ENCODE measurements at places on chromosomes 13 and 19.

- no peak for DNase-seq
Observed at GRCh38 chr19:50893047-50893736, 18.0 kb downstream of the KLK4 start.

DNA sequence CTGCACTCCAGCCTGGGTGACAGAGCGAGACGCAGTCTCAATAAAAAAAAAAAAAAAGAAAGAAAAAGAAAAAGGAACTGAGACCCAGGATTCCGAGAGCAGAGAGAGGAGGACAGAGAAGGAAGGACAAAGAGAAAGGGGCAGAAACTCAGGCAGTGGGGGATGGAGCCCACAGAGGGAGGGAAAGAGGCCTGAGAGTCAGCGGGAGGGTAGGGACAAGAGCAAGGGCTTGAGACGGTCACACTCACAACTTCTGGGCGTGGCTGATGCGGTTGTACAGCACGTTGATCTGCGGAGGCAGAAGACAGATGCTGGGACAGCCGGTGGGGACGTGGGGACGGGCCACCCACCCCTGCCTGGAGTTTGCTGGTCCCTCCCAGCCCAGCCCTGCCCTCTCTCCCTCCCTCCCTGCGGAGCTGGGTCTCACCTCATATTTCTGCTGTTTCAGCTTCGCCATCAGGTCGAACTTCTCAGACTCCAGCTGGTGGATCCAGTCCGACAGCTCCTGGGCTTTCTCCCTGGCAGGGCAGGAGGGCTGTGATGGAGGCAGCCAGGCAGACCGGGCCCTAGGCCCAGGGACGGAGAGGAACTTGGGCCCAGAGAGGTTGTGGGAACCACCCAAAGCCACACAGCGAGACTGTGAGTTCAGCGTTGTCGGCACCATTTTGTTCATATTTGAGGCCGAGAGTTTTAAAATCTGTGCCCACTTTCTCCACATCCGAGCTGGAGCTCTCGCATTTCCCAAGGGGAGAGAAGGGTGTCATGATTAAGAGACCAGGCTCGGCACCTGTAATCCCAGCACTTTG is 15.2 kb downstream of the TNNT1 start:
- DNase-seq: no peak

- no peak for DNase-seq
Observed at GRCh38 chr13:26222520-26223046, 469 bp upstream of the RNF6 start.

DNA sequence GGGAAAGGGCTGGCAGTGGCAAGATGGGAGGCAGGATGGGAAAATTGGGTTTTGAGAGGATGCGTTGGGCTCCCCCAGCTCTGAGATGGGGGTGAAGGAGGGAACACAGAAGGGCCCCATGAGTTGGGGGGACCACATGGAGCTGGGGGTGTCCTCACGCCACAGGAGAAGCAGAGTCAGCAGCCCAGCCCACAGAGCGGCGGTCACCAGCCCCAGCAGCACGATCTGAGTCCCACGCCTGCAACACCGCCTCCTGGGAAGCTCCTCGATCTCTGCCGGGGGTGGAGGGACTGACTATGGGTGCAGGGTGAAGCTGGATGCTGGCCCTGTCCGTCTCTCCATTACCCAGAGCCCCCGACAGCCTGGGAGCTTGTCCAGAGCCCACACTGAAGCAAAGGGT is 3.3 kb downstream of the FCER2 start:
- no peak for DNase-seq

- no peak for DNase-seq
Observed at GRCh38 chr13:46757640-46758039, 39.3 kb downstream of the ESD start.

DNA sequence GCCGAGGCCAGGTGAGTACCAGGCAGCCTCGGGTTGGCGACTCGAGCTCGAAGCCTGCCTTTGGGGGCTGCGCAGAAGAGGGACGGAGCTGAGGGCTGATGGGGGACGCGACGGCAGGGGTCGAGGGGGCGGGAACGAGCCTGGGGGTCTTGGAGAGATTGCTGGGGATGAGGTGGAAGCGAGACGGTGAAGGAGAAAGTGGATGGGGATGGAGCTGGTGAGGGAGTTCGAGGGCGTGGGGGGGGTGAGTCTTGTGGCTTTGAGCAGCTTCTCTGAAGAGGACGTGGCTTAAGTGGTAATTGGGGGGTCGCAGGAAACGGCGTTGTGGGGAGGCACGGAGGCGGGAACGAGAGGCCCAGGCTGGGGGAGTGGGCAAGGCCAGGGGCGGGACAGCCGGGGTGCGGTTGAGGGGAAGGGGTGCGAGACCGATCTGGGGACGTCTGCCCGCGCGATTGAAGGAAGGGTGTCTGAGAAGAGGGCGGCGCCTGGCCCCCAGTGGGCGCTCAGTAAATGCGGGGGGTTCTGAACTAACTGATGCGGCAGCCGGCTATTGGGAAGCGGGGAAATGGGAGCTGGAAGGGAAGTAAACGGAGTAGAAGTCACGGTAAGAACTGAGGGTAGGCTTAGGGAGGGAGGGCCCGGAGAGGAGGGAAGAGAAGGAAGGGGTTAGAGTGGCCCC is 426 bp downstream of the MYO9B start:
- no peak for DNase-seq

DNA sequence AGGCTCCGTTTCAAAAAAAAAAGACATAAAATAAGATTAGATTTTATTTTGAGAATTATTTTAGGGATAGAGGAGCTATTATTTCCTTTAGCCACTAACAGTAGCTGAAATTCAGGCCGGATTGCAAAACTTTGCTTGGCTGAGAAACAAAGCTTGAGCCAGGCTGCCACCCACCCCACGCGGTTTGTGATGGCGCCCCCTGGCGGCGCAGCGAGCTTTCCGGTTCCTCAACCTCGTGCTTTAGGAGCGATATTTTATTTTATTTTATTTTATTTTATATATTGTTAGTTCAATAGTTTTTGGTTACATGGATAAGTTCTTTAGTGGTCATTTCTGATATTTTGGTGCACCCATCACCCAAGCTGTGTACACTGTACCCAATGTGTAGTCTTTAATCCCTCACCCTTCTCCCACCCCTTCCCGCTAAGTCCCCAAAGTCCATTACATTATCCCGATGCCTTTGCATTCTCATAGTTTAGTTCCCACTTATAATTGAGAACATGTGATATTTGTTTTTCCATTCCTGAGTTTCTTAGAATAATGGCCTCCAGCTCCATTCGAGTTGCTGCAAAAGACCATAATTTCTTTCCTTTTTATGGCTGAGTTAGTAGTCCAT is 19.8 kb upstream of the CEACAM4 start:
- DNase-seq: no peak

DNA sequence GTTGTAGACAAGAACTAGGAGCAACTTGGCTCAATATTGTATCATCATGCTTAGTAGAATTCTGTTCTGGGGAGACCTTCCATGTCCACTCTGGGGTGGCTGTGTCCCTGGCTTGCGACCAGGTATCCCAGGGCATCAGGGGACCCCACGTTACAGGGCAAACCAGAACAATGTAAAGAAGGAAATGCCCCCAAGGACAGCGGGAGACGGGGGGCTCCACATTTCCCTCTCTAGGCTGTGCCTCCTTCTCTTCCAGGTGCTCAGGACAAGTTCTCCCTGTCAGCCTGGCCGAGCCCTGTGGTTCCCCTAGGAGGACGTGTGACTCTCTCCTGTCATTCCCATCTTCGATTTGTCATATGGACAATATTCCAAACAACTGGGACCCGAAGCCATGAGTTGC is 30.8 kb downstream of the LAIR2 start:
- no peak for DNase-seq

DNA sequence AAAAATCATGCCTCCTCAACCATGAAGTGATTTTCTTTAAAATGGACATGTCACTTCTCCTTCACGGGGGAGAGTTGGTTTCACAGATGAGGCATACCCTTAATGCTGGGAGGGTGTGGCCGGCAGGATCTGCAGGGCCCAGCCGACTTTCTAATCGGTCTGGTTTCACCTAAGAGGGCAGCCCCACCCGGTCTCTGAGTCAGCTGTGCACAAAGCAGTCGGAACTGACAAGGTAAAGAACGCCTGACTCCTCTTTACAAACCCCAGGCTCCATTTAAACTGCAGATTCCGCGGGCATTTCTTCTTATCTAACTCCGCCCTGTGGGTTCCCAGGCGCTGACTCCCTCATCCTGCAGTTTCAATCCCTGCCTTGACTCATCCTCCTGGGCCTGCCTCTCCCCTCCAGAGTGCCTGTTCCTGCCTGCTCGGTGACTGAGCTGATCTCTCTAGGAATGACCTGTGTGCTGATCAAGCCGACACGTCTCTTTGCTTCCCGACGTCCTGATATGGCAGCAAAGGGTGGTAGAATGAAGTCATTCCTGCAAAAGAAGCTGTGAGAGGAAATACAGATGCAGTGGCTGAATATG is 63.4 kb downstream of the EFNB2 start:
- DNase-seq: no peak

GRCh38 chr13:19695428-19695827 is 62.0 kb downstream of the MPHOSPH8 start:
- DNase-seq: no peak

DNA sequence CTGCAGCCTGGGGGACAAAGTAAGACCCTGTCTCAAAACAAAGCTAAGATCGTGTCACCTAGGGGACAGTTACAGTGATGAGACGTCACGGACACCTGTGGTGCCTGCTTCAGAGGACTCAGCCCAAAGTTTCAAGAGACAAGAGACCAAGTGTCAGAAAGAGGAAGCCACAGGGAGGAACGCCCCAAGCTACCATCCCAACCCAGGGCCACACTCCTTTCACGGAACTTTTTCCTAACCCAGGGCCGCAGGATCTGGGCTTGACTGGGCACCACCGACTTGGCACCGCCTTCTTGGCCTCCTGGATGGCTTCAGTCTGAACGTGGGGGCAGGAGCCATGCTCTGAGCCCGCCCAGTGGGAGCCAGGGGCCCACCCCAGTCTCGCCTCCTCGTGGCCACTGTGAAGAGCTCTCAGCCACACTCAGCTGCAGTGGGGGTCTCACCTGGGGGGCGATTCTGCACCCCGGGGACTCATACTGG is 8.5 kb downstream of the MOB3A start:
- no peak for DNase-seq

- DNase-seq: peak; percentile 81
Observed at GRCh38 chr19:4977299-4978174, 8.6 kb downstream of the KDM4B start.

DNA sequence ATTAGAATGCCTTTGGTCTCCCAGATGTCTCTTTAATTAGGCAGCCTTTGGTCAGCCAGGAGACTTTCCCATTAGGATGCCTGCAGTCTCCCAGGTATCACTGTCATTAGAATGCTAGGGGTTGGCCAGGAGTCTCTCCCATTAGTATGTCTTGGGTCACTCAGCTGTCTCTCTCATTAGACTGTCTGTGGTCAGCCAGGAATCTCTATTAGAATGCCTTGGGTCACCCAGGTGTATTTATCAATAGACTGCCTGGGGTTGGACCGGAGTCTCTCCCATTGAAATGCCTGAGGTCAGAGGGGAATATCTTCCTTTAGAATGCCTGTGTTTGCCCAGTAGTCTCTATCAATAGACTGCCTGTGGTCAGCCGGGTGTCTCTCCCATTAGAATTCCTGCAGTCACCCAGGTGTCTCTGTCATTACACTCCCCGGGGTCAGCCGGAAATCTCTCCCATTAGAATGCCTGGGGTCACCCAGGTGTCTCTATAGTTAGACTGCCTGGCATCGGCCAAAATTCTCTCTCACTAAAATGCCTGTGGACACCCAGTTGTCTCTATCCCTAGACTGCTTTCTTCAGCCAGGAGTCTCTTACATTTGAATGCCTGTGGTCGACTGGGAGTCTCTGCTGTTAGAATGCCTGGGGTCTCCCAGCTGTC is 1460.3 kb downstream of the UQCRFS1 start:
- DNase-seq: no peak

DNA sequence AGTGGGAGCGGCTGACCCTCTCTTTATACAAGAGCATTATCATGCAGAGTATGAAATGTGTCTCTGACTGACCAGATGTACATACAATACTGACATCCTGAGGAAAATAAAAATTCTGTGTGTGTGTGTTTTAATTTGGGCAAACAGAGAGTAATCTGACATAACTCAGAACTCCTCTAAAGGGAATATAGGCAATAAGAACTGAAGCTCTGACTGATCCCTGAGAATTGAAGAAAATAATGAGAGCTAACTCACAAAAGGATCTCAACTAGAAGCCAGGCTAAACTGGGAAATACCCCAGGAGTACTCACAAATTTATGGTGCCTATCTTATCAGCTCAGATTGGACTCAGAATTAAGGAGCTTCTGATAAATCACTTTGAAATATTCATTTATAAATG is 539.9 kb downstream of the OLFM4 start:
- DNase-seq: no peak

GRCh38 chr19:21688464-21688863 is 78.9 kb downstream of the ZNF100 start:
- no peak for DNase-seq

GRCh38 chr19:48756686-48757085 is 1.4 kb downstream of the FGF21 start:
- DNase-seq: no peak

DNA sequence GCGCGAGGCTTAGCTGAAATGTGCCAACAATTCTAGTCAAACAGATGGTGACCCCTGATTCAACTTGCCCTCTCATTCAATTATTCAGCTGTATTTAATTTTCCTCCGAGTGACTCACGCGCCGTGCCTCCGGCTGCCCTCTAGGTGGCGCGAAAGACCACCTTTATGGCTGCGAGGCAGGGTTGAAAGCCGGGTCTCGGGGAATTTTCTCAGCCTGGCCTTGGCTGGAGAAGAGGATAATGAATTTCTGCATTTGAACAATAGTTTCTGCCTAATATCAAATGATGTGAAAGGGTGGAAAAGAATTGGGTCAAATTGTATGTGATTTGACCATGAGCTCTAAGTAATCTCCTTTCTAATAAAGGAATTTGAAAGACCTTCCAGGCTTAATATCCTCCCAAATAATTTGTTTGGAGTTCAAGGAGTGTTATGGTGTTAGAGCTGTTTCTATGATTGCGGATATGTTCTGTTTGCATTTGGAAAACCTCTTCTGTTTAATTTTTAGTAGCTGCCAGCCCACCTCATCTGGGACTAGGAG is 310.9 kb downstream of the ZNF536 start:
- peak; percentile 78 for DNase-seq

DNA sequence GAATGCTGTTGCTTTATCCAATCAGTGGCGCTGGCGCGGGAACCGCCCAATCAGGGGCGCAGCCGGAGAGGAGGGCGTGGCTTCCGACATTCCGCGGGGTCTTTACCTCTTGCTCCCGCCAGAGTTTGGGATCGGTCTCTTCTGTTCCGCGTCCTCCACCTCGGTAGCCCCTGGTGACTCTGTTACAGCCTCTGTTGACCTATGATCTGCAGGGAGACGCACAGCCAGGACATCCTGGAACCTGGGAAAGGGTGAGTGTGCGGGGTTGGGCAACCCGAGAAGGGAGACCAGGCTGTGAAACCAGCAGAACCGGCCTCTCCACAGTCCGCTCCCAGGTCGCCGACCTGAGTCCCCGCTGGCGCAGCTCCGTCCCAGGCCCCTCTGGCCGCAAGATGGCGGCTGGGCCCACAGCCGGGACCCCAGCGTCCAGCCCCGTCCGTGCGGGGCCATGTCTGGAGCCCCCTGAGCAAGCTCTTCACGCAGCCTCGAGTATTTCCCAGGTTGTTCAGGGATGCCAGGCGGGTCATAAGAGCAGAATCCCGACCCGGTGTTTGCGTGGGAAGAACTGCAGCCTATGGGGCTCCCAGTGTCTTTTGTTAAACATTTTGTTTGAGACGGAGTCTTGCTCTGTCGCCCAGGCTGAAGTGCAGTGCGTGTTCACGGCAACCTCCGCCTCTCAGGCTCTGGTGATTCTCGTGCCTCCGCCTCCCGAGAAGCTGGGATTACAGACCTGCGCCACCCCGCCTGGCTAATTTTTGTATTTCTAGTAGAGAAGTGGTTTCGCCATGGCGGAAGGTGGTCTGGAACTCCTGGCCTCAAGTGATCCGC is 4.4 kb upstream of the ZNF681 start:
- DNase-seq: no peak

Data from AG09319 (cell line).